Left hindlimb (tissue), 1 donor: ENCODE measurements at places on chromosomes 11 and 22.

- no peak for DNase-seq
Observed at GRCh38 chr11:71326328-71326940, 74.1 kb upstream of the SHANK2 start.

DNA sequence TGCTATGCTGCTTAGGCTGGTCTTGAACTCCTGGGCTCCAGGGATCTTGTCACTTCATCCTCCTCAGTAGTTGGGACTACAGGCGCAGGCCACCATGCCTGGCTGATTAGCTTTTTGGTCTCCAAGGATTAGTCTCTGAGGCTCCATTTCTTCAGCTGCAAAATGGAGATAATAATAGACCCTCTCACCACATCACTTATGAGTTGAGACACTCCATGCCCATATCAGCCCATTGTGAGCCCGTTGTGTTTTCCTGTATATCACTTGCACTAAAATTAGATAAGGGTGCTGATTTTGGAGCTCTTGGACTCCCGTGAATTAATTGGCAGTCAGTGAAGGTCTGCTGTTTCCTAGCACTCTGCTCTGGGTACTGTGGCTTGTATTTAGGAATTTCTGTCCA is 36.0 kb downstream of the DEPDC5 start:
- DNase-seq, result no peak

DNA sequence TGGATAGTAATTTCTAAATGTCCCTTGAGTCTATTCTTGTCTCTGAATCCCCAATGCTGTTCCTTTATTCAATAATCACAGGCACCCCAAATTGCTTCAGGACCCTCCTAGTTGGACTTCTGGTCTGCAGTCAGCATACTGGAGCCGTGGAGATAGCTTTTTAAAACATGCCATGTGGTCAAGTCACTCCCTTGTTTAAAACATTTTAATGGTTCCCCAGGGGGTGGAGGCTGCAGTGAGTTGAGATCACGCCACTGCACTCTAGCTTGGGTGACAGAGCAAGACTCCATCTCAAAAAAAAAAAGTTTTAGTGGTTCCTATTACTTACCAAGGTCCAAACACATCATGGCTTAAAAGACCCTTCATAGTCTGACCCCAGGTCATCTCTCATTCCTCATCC is 220.3 kb downstream of the ADAMTS15 start:
- no peak for DNase-seq

DNA sequence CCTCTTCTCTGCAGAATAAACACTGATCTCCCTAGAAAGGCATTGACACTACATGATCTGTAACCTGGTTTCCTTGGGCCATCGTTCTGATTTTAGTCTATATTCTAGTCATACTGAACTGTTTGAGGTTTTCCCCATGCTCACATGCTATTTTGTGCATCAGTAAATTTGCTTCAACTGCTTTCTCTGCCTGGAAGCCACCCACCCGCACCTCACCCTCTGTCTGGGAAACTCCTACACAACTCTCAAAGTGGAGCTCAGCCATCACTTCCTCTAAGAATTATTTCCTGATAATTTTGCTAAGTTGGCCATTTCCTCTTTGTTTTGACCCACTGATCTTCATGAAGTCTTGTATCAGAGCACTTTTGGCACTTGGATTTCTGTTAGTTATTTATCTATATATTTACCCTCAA is 36.1 kb downstream of the MMP20 start:
- DNase-seq, result no peak

DNA sequence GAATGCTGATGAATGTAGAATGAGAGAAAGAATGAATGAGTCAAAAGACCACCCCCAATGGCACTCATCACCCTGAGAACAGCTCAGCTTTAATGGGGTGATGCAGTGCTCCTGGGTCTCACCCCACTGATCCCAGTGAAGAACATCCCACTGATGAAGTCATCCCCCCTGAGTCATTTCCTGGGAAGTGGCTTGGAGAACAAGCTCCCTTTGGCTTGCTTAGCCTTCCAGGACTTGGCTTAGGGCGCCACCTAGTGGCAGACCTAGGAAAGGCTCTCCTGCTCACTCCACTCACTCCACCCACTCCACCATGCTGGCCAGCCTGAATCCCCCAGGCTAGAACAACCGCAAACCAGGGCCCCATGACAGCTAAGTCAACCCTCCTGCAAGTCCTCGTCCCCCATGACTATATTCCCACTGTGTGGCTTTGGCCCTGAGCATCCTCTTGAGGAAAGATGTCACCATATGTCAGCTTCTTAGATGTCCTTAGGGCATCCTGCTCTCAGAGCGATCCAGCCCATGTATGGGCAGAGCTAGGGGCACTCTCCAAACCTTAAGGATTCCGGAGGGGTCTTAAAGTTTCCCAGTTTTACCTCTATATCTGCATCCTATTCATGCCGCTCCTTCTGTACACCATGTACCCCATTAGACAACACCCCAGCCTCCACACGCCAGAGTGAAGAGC is 17.8 kb upstream of the TMPRSS13 start:
- DNase-seq, result peak; percentile 87
